Stimulated activated CD8-positive, alpha-beta memory T cell treated with anti-CD3 and anti-CD28 coated beads, Interleukin-12 subunit alpha, Interleukin-12 subunit beta, amount 100 ng/mL, for 4 hours (primary cell): ENCODE measurements at places on chromosomes 6 and 20.

DNA sequence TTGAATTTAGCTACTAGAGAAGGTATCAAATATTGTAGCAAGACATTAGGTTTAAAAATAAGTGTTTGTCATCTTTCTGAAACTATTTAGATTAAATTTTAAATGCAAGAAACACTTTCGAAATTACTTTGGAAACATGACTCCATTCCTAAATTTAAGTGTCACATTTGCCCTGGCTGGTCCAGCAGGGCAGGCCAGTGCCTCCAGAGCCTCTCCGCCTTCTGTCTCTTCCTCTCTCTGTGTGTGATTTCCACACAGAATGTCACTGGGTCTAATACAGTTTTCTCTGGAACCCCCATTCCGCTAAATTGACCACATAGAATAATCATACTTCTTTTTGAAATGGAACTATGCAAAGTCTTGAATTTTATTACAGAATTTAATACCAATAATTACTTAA is 111.5 kb downstream of the SOBP start:
- DNase-seq, result no peak

DNA sequence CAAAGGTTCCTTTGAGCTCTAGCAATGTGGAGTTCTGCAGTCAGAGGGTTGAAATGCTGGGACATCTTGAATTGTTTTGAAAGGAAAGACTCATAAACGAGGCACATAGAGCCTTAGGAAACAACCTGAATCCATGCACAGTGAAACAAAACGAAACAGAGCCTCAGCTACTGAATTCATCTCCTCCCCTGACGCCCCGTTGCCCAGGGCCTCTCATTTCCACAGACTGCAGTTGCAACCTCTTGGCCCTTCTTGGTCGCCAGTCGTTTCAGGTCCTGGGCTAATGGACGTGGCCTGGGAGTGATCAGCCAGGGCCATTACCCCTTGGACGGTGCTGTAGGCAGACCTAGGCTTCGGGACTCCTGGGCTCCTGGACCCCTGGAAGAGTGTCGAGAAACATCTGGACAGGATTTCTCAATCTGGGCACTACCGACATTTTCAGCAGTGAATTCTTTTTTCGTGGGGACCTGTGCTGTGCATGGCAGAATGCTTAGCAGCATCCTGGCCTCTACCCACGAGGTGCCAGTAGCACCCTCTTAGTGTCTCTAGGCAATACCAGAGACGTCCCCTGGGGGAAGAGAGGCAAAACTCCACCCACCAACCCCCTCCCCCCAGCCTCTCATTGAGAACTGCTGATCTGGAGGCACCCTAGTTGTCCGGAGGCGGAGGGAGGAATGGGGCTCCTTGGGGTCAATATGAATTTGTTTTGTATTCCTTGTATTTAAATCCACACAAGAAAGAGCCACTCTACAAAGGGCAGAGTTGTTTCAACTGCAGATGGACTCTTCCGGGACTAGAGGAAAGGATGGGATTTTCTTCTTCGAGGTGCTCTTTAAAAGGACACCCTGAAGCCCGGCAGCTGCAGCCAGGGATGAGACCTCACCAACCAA is 50.2 kb downstream of the TMEM242 start:
- DNase-seq, result no peak

DNA sequence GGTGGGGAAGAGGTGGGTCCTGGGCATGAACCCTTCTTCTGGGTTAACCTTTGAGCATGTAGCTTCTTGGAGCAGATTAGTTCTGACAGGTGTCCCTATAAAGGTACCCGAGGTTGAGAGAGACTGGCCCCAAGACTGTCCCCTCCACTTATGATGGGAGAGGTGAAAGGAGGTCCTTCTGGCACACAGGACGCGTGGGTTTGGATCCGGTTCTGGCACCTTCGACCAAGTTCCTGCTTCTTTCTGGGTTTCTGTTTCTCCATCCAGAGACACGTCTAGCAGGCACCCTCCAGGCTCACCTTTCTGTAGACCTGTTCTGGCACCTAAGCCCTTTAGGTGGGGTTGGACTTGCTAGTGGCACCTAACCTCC is 4.1 kb downstream of the PAX1 start:
- DNase-seq, result no peak

DNA sequence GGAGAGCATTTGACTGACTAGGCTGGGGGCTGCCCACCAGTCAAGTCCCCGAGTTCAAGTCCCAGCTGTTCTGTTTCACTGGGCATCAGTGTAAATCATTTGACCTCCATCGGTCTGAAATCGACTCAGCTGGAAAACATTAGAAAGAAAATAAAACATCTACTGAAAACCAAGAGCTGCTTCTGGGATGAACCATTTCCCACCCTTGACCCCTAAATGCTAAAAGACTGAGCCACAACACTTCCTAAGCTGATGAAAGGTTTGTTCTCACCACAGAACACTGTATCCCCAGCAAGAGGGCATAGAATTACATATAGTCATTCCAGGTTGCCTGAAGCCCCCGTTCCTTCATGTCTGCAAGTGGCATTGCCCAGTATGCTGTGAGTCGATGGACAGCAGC is 237.0 kb upstream of the TAB2 start:
- no peak for DNase-seq

DNA sequence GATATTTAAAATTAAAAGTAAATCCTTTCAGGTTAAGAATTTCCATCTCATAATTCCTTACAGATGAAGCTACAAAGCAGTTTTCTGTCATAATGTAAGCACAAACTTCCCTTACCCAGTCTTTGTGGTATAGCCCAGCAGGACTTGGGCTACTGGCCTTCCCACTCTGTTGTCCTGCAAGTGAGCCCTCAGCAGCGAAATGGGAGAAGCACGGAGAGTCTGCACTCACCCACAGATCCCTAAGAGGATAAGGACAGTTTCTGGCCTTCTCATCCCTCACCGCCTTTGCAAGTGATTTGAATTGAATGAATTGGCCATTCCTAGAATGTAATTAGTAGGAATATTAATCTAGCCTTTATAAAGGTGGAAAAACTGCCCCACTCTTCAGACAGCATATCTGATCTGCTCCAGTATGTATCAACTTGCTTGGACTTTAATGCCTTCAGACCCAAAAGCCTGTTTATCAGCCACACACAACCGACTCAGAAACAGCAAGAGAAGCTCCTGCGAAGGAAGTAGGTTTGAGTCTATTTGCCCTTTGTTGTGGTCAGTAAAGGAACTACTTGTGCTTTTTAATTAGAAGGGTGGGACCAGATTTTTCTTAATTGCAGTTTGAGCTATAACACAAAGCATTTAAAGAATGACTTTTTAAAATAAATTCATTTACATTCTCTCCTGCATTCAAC is 29.9 kb upstream of the PRDM1 start:
- no peak for DNase-seq
